Cortex of kidney (tissue), 1 donor: ENCODE measurements at places on chromosomes 5 and 9.

GRCh38 chr5:1923341-1923740, 40.6 kb upstream of the IRX4 start:
- no peak for DNase-seq

DNA sequence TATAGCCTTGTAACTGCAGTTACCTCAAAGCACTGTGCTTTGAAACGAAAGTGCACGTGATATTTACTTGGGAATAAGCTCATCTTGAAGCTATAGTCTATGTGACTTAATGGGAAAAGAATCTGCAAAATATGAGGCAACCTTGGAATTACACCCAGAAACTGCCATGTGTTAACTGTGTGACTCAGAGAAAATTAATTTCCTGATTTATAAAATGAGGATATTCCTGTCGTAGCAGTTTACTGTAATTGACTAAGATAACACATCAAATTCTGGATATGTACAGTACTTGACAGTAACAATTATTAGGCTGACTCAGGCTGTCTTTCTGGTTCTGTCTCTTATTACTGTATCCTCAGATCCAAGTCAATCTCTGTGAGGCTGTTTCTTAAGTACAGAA, 1079.9 kb upstream of the ACO1 start:
- no peak for DNase-seq

- no peak for DNase-seq
Observed at GRCh38 chr9:8430945-8431344, 631.4 kb upstream of the DMAC1 start.

GRCh38 chr5:91670563-91670962, 287.4 kb upstream of the ARRDC3 start:
- no peak for DNase-seq

DNA sequence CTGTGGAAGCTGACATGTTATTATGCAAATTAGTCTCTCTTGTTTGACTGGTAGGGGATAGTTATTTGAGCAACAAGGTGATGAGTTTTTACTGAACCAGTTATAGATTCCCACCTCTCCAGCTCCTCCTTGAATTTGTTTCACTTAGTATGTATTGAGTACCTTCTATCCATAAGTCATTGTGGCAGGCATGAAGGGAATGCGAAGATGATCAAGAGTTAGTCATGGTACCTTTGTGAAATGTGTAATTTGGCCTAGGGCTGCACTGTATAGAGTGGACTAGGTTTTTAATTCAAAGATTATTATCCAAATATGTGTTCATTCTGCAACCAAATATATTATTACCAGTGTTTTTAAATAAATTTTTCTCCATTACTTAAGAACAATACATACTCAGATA, 110.1 kb downstream of the HACD4 start:
- DNase-seq, result no peak

DNA sequence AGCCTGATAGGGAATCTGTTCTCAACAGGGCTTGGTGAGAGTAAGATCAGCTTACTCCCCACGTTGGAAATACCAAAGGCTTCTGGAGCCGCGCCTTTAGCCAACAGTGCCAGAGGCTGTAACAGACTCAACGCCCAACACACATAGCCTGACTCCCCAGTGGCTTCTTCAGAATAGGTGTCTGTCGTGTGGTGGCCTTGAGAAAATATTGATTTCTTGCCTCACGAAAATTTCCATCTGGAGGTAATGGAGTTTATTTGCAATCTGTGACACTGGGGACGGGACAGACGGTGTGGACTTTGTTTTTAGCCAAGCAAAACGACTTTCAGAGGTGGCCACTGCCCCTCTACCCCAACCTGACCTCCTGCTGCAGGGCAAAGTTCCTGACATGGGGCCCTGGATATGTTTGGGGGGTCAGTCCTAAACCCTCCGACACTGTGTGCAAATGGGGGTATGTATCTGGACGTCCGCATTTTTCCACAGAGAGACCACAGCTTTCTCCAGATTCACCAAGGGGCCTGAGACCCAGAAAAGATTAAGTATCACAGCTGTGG, 189.3 kb downstream of the CDK5RAP2 start:
- no peak for DNase-seq

- DNase-seq, result no peak
Observed at GRCh38 chr5:126100767-126101166, 322.4 kb upstream of the GRAMD2B start.

GRCh38 chr9:116873937-116874914, 187.1 kb downstream of the TRIM32 start:
- DNase-seq, result no peak

GRCh38 chr5:169595172-169595820, 11.7 kb downstream of the SPDL1 start:
- DNase-seq, result no peak

DNA sequence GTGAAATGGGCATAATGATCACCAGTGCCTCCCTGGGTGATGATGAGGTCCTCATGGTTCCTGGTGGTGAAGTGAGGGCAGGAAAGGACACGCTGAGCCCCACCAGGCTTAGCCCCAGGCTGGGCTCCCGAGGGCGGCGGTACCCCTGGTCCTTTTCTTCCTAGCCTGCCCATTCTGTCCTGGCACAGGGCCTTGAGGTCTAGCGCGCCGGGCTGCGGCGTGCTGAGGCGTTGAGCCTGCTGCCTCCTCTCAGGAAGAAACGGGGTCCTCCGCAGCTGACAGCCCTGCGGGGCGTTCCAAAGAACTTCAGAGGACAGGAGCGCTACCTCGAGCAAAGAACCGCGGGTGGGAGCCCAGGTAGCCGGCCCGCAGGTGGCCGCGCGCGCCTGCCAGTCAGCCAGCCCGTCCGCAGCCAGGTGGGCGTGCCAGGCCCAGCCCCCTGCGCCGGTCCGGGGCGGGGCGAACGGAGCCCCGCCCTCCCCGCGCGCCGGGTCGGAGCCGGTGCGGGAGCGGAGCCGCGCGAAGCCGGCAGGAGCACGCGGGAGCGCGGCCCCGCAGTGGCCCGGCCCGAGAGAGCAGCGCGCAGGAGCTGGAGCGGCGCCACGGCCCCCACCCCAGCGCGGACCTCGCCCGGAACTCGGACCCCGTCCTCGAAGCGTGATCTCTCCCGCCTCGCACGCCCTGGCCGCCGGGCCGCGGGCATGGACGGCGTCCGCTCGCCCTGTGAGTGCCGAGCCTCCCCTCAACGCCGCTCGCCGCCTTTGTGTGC, at the start of gene WNK2:
TSS of gene WNK2 (plus strand) at position 477 of the 769 bp plus-strand sequence. CDS start 791 bp downstream, outside the sequence.
- no peak for DNase-seq

GRCh38 chr9:1273859-1274258, 223.7 kb downstream of the DMRT2 start:
- no peak for DNase-seq

- no peak for DNase-seq
Observed at GRCh38 chr5:103066326-103066725, 53.6 kb downstream of the GIN1 start.

GRCh38 chr9:132783006-132783405, 95.1 kb downstream of the AK8 start:
- no peak for DNase-seq

DNA sequence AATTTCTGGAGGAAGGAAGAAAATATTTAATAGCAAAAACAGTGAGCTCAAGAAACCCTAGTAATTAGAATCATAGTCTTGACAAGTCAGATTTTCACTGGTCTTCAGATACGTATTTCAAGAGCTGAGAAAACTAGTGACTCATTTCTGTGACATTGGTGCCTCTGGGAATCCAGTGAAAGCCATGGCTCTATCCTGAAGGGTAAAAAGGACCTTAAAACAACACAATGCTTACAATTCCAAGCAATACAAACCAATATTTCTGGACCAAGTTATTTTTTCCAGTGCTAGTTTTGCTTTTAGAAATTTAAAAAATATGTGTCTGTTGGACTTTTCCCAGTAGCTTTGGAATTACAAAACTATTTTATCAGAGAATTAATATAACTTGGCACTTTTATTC, 140.3 kb downstream of the LPAR1 start:
- no peak for DNase-seq

DNA sequence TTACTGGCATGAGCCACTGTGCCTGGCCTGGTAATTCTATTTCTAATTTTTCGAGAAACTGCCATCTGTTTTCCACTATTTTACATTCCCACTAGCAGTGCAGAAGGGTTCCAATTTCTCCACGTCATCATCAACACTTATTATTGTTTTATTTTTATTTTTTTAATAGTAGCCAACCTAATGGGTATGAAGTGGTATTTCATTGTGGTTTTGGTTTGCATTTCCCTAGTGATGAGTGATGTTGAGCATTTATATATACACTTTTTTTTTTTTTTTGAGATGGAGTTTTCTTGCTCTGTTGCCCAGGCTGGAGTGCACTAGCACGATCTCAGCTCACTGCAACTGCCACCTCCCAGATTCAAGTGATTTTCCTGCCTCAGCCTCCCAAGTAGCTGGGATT, 28.3 kb downstream of the WWC1 start:
- DNase-seq, result no peak

DNA sequence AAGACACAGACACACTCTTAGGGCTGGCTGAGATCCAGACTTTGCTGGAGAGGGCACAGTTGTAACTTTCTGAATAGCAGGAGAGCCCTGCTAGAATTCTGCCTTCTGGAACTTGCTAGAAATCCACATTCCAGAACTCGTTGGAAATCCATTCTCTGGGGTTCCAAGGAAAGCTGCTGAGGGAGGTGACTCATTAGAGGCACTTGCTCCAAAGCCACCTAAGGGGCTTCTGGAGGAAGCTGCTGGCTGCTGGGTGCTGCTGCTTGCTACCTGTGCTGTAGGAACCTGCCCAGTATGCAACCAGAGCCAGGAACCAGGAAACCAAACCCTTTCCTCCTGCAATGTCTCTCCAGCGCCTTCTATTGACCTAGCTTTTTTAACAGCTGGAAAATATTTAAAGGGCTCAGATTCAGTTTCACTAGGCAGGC, 4.1 kb upstream of the TLE4 start:
- DNase-seq, result no peak
